ENCODE measurements at places on chromosomes 7 and 10.
A peak's percentile ranks its signal among the peaks of the same experiment; 100 is the strongest.

DNA sequence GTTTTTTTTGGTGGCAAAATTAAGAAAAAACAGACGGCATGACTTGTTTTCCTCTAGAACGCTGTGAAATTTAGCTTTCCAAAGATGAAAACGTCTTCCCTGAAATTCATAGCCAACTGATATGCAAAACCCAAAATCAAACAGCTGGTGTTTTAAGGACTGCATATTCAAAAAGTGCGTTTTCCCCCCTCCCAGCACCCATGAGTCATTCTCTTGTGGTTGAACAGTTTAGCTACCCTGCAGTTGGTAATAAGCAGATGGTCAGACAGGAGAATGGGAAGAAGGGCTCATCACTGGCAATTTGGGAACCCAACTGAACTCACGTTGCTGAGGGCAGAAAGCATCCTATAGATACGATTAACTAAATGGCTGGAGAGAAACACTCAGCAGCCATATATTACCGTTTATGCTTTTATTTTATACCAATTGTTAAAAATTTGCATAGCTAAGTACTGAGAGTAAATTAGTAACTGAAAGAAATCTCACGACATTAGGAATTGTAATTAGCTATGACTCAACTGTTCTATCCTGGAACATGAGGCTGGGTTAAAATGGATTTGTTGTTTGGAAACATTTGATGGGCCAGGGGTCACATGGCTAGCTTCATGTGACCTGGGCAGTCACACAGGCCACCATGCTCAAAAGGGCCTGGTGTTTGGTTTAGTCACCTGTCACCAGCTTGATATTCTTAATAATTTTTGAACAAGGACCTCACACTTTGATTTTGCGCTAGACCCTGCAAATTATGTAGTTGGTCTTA, 343.1 kb downstream of the PHTF2 start:
- no peak for DNase-seq

DNA sequence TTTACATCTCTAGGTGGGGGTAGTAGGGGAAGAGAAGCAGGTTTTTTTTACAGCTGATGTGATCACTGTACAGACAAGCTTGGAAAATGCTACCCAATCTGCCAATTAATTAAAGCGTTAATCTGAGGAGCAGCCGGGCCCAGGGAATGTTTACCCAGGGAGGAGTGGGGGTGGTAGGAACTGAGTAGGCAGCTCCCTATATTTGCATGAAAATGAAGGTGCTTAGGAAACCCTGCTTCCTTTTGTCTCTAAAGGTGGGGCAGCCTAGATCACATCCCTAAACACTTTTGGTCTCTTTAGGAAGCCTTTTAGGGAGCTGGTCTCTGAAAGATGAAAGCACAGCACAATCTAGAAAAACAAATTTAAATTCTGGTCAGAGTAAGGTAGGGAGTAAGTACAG, 53.0 kb upstream of the NFKB2 start:
- DNase-seq = no peak

- no peak for DNase-seq
Measured at GRCh38 chr10:1635340-1635739, 102.0 kb downstream of the ADARB2 start.

- DNase-seq = peak; percentile 91
Measured at GRCh38 chr10:43362191-43362839, 9.1 kb upstream of the FXYD4 start.

GRCh38 chr7:71687831-71688599, 556.1 kb downstream of the GALNT17 start:
- DNase-seq = no peak

DNA sequence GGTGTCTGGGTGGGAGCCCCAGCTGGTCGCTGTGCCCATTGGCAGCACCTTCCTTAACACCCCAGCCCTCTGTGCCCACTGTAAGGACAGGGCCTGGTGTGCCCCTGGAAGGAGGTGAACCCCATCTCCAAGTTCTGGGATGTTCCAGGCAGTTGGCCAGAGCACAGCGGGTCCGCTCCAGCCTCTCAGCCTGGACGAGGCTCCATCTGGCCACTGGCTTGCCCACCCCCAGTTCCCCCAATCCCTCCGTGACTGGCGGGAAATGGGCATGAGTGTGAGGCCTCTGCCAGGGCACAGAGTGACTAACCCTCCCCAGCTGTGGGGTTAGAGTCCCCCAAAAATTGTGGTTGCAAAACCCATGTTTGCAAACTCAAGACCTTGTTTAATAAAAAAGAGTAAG, 15.6 kb downstream of the GRIFIN start:
- DNase-seq = no peak

GRCh38 chr10:124827474-124827873, 25.9 kb downstream of the ABRAXAS2 start:
- no peak for DNase-seq

Measured in stimulated activated CD8-positive, alpha-beta memory T cell treated with anti-CD3 and anti-CD28 coated beads, Interleukin-4, amount 100 ng/mL, for 24 hours (primary cell).